Effector CD4-positive, alpha-beta T cell (primary cell): ENCODE measurements at places on chromosomes 1 and 21.

DNA sequence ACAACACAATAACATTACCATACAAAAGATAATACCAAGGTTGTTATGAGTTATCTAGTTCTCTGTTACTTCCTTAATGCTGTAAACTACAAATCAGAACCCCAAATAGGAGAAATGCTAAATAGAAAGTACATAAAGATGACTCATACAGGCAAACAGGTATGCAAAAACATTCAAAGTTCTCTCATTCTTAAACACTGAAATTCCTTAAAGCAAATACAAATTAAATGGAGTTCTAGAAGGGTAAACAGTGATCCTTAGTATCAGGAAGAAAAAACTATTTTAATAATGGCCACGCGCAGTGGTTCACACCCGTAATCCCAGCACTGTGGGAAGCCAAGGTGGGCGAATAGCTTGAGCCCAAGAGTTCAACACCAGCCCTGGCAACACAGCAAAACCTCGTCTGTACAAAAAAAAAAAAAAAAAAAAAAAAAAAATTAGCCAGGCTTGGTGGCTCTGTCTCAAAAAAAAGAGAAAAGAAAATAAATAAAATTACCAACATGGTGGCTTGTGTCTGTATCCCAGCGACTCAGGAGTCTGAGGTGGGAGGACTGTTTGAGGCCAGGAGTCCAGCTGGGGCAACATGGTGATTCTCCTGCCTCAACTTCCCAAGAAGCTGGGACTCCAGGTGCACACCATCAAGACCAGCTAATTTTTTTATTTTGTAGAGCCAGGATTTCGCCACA is 17.5 kb downstream of the FBXO42 start:
- no peak for DNase-seq

DNA sequence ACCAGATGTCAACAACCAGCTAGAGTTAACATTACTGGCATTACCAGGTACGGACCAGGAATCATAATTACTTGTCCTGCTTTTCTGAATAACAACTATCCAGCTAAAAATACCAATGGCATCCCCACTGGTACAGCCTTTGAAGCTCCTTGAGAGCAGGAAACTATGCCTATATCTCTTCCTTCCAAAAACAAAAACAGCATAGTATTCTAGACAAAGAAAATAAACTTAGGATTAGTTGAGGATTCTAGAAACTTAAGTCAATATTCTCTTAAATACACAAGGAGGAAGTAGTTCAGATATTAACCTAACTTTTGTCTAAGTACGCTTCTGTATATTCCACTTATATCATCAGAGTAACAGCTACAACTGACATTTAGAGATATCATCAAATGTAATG is 3.0 kb downstream of the FUBP1 start:
- DNase-seq = no peak

DNA sequence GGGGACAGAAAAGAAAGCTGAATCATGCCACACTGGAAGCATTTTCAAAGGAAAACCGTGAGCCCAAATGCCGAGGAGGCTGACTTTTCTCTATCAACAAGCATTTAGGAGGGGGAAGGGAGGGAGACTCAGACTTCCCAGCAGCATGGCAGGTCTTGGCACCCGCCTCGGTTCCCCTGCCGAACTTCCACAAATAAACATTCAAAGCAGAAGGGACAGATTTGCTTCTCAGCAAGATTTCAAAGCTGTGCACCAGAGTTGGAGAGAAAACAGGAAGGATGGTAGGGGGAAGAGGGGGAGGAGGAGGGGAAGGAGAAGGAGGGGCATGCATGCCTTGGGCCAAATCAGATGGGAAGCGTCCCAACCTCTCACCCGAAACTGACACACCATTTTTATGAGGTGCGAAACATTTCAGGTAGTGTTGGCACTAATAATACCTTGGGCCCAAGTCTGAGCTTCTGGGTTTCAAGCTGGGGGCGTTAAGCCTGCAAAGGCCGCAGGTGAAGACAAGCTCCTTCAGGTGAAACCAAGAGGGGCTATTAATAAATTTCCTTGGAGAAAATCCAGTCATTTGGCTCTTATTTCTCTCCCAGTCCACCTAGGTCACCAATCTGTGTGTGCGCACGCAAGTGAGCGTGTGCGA is 26.4 kb downstream of the ABCA4 start:
- no peak for DNase-seq

- DNase-seq = no peak
These were observed 47.0 kb downstream of the SERINC2 start for GRCh38 chr1:31460027-31460426.

GRCh38 chr1:201721082-201722049 is 107.6 kb upstream of the IPO9 start:
- no peak for DNase-seq

DNA sequence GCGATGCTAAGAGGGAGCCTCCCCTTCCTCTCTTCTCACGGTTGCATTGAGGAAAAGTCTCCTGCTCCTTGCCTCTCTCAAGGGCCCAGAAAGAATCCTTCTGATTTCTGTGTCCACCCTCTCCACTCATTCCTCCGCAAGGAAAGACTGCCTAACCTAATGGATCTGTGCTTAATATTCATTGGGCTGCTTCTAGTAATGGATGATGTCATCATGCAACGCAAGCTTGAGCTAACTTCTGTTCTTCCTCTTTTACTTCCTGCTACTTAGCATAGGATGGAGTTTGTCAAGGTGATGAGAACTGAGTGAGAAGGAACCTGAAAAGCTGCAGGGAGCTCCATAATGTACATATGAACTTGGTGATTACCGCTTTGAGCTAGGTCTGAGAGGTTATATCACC is 35.2 kb upstream of the HMGB4 start:
- no peak for DNase-seq

DNA sequence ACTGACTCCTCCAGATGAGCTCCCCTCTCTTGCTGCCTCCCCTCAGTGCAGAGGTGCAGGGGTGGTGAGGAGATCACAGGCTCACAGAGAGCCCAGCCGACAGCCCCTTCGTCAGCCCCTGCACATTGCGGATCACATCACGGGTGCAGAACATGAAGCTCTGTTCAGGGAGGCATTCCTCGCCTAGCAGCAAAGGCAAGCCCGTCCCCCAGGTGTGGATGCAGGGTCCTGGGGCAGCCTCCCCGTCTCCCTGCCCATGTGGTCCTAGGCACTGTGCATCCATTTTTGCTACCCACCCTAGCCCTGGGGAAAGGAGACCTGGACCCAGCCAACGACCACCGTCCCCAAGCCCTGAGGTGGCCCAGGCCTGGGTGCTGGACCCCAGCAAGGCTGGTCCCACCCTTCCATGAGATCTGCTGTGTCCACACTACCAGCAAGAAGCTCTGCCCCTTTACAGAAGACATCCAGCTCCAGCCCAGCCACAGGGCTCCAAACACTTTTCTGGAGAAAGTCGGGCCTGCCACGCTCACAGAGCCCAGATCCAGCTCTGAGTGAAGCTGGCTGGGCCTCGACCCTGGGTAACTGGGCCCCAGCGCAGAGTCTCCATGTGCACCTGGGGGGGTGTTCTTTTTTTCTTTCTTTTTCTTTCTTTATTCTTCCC is 248.7 kb downstream of the NPHP4 start:
- DNase-seq = no peak

GRCh38 chr1:160208557-160209320 is 3.6 kb downstream of the PEA15 start:
- no peak for DNase-seq

GRCh38 chr1:43439781-43440180 is 13.9 kb downstream of the HYI start:
- no peak for DNase-seq

DNA sequence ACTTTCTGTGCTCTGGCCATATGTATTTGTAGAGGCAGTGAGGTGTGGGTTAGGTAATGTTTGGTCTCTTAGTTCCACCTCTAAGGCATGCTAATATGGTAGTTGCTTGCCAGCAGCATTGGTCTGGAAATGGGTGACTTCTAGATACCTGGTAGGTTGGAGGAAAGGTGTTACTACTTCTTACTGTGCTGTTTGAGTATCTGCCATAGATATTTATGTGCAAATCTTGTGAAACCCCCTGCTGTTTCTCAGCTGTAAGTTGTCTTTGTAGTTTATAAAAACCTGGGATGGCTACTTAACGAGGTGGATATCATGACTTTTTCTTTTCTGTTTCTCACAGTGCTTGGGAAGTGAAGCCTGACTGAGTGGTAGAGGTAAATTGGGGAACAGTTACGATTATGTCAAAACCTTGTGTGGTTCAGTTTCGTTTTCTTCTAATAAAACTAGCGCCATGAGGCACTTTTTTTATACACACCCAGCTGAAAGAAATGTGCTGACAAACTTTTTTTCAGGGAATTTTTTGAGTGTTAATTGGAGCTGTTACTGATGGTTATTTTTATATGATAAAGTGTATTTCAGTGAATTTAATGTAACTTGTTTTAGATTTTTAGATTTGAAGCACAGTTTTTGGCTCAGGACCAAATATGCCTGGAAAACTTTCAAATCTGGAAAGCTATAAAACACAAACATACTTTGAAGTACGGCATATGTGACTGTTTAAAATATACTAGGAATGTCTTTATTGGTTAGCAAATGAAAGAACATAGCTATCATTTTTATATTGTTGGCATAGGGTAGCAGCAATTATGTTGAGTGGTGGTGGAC is 42.1 kb downstream of the CAMSAP2 start:
- no peak for DNase-seq

DNA sequence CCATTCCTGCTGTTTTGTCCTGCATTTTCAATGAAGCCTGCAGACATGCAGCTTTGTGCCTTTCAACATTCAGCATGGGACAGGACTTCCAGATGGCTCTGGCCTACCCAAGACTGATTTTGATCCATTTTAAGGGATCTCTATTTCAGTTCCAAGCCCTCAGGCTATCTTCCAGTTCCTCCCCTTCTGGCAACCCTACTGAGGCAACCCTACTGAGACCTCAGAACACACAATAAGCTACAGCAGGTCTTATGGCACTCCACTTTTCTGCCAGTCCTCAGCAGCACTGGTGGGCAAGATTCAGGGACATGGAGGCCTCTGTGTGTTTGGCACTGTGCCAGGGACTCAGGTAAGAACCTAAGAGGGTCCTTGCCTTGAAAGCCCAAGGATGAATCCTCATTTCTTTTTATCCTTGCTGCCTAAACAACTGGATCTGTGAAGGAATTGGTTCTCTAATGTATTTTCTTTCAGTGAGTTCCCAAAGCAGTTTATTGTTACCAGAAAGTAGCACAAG is 50.7 kb downstream of the MAB21L3 start:
- DNase-seq = no peak

GRCh38 chr1:200901350-200901749 is 6.7 kb downstream of the INAVA start:
- DNase-seq = no peak

GRCh38 chr1:186943891-186944686 is 115.3 kb downstream of the PLA2G4A start:
- no peak for DNase-seq

DNA sequence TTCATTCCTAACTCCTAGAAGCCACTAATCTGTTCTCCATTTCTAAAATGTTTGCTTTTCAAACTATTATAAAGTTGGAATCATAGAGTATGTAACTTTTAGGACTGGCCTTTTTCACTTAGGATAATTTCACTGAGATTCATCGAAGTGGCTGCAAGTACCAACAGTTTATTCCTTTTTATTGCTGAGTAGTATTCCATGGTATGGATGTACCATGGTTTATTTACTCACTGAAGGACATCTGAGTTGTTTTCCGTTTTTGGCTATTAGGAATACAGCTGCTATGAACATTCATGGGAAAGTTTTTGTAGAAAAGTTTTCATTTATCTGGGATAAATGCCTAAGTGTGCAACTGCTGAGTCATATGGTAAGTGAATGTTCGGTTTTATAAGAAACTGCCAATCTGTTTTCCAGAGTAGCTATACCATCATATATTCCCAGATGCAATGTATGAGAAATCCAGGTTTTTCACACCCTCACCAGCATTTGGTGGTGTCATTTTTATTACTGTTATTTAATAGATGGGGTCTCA is 66.3 kb downstream of the SLC27A3 start:
- no peak for DNase-seq

DNA sequence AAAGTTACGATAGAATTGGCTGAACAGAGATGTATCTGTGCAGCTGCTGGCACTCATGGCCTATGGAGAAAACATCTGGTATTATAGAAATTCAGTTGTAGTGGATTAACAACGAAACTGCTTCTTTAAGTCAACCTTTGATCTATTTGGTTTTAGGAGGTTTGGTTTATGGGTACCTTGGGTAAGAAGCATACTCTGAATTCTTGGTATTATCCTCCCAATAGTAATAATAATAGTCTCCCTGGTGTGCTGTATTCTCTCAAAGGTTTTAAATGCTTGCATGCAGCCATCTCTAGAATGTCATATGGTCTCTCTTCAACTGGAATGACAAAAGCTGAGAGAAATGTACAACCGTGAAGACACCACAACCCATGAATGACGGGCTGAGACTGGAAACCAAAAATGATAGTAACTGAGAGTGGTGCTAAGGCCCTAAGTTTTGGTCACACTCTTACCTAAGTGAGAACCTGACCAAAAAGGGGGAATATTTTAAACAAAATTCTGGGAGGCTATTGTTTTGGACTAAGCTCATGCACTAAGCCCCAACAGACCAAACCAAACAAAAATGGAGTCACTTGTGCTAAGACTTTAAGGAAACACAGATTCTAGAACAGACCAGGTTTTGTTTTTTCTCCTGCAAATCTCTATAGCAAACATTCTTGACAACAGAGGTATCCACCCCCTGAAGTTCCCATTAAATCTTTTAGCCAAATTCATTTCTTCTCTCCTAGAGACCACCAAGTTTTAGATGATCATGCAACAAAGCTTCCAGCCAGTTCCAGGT is 17.6 kb upstream of the TMEM61 start:
- no peak for DNase-seq
